Thoracic aorta (tissue), 2 donors: ENCODE measurements at places on chromosomes 2 and 18. TPM values are rescaled to one million over a fixed set of nuclear protein-coding genes. Genes with fewer than 3 reads are reported as not detected.

Gene NCK2
- total RNA-seq, result 50.0 TPM

Gene PRKCE
- total RNA-seq, result 18.1 TPM

Gene LHCGR
- total RNA-seq, result not detected

GRCh38 chr18:44245019-44245418, 435.7 kb upstream of the SETBP1 start:
- no peak for DNase-seq

DNA sequence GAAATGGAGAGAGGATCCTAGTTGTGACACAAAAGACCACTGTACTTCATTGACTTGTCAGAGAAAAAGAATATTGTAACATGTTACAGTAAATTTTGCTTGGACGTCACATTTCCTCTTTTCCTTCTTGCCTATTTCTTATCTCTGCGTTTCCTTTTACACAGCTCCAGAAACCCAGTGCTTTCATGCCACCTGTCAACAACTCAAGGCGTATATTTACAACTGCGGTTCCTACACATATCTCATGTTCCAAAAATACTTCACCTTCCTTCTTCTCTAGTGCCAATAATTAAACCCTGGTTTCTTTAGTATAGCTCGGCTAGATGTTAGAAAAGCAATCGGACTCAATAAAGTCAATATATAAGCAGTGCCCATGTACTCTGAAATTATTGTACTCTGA, 911.5 kb upstream of the FSHR start:
- DNase-seq, result no peak

- DNase-seq, result no peak
These were observed 13.6 kb upstream of the TMEM185B start for GRCh38 chr2:120236791-120237190.

GRCh38 chr2:172437419-172438341, 10.3 kb downstream of the ITGA6 start:
- DNase-seq, result no peak

DNA sequence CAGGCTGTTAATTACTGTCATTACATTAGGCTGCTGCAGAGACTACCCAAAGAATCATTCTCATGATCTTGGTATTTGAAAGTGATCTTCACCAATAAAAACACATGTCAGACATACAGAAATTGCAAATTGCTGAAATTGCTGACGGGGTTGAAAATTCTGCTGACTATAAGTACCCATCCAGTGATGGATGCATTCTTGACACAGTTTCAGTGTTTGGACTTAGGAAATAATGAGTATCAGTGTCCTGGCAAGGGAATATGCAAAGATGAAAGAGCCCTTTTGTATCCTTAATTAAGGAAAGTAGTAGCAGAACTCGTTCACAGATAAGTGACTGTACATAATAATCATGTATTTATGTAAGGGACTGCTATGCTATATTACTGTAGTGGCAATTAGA, 221.1 kb upstream of the ATP5MC3 start:
- no peak for DNase-seq
